T-helper 9 cell (primary cell): ENCODE measurements at places on chromosomes 2 and 18.

- DNase-seq, result no peak
Observed at GRCh38 chr2:109370399-109371035, 241.5 kb downstream of the SH3RF3 start.

DNA sequence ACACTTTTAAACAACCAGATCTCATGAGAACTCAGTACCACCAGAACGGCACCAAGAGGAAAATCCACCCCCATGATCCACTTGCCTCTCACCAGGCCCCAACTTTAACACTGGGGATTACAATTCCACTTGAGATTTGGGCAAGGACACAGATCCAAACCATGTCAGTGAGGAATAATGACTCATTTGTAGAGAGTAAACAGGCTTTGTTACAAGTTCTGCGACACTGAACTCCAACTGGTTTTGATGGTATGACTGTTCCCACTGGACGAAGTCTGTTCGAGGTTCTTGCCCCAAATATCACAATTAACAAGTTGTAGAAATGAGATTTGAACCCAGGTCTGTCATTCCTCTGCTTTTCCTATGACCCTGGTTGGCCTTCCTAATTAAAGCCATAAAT lies 718.1 kb upstream of the ID2 start:
- DNase-seq, result no peak

- DNase-seq, result no peak
Observed at GRCh38 chr18:22032392-22032961, 136.9 kb upstream of the GATA6 start.

DNA sequence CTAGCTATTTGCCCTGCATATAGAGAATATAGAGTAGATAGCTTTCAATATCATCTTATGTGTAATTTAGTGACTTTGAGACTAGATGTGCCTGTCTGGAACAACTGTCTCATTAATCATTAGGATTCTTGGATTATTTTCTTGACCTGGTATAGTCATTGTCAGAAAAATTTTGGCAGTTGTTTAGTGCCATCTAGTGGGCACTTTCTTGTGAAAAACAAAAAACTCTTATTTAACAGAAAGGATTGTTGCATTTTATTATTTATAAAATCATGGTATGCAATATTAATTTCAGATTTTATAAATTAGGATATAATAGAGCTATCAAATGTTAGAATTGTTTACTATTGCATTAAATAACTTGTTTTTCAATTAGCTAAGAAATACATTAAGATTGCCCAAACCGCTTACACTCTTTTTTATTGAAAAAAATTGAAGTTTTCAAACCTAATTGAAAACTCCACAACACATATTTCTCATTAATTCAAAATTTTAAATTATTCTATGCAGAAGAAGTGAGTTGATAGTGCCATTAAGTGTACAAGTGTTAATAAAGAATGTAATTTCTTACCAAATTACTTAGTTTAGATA lies 80.3 kb downstream of the DYNAP start:
- no peak for DNase-seq

DNA sequence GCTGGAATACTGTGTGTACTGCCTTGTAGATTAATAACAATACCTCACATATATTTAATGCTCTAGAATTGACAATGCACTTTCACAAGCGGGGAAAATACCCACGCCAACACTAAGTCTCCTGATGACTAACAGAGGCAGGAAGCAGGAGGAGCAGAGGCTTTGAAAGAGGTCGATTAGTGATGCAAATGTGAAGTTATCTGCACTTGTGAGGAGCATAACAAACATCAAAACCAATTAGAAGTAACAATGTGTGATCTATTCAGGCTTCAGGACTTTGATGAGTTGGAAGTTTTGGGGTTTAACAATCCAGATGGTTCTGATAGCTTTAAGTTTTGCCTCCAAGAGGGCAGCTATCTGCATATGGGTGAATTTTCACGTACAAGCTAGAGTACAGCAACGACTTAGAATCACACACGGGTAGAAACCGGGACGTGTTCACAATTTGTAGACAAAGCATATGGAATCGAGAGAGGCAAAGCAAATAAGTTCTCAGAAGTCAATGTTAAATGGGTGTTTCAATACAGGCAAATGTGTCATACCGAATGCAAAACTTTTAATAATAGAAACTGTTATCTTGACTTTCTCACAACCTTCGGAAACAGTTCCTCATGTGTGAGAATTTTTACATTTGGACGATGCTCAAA lies 114.5 kb downstream of the METTL8 start:
- DNase-seq, result peak; percentile 8

DNA sequence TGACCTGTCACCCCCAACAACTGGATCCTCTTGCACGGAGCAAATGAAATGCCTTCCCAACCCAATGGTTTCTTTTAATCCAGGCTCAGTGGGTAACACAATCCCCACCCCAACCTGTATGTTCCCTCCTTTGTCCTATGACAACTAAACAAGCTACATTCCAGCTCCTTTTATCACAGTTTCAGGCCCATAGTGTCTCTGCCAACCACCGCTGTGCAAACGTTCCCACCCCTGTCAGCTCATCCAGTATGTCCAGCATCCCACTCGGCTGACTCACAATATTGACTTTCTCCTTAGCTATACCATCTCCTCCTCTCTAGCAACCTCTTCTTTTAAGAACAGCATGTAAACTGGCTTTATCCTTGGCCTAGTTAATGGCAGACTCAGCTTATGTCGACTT lies 117.9 kb upstream of the PPP1CB start:
- no peak for DNase-seq

DNA sequence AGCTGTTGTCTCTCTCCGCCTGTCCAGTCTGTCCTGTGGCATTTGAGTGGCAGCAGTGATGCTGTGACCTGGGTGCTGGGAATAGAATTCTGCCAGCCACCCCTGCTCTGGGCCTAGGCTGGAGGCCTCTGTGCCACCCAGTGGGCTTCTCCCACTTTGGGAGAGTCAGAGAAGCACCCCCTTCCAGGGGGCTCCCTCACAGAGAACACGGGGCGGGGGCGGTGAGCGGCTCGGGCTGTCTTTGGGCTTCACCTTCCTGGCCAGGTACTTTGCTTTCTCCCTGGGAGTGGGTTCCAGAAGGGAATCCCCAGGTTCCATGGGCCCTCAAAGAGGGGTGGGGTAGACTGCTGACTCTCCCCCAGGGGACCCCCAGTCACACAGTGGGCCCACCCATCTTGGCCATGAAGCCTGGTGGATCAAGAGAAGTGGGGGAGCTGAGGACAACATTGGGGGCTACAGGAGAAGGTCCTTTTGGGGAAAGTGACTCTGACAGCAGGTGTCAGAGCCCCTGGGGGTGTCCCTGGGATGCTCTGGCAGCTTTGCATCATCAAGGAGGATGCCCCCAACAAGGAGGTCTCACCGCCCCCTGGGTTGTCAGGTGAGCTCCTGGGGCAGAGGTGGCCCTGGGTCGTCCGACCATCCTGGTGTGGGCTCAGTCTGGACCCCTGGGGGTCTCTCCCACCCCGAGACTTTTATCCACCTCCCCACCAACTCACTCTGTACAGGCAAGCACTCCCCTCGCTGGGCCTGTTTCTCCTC lies 18.8 kb upstream of the BOK start:
- no peak for DNase-seq
